Uterus (tissue), 4 donors: ENCODE measurements at places on chromosomes 2 and 18.

GRCh38 chr2:202337151-202337550 lies 39.0 kb upstream of the BMPR2 start:
- DNase-seq: no peak

DNA sequence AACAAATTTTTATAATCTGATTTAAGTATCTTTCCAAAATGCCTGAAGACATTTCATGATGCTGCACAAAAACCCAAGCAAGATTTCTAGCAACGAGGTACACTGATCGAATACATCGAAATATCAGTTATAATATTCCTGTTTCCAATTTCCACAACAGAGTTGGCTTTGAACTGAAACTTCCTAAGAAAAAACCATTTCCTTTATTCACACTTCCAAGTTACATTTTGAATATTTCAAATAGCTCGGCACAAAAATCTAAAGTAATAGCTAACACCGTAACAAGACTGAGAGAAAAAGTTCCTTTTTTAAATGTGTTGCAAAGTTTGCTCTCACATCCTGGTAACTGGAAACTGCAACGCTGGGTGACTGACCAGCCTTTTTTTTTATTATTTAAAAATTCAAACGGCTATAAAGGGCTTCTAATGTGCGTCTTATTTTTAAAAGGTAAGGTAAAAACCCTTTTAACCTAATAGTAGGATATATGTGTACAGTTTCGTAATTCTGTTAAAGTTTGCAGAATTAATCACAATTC lies 1.7 kb downstream of the HNRNPLL start:
- no peak for DNase-seq

GRCh38 chr18:44186001-44186400 lies 494.7 kb upstream of the SETBP1 start:
- no peak for DNase-seq

- DNase-seq: no peak
Observed at GRCh38 chr18:51195086-51195450, 2.4 kb downstream of the MEX3C start.

GRCh38 chr2:16250466-16250865 lies 310.1 kb downstream of the MYCN start:
- no peak for DNase-seq

- no peak for DNase-seq
Observed at GRCh38 chr2:241135737-241136136, 13.5 kb downstream of the PASK start.

- no peak for DNase-seq
Observed at GRCh38 chr18:58080451-58080850, 36.4 kb downstream of the NEDD4L start.

DNA sequence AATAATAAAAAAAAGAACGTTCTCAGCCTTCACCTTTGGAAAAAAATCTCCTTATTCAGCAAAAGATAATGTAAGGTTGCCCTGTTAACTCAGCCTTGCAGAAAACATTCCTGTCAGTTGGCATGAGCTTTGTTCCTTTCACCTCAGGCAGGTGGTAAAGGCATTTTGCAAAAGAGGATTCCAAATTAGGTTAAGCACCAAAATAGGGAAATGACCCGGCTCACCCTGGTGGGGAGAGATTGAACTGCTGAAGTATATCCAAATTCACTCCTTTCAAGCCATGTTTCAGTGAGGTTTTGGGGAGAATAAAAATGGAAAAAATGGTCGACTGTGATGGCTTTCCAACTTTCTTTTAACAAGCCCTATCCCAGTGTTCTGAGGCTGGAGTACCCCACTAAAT lies 1988.8 kb upstream of the PIK3C3 start:
- no peak for DNase-seq
